Fibroblast of skin of scalp (primary cell): ENCODE measurements at places on chromosomes 1 and 21.

- peak; percentile 81 for DNase-seq
Measured at GRCh38 chr1:215845234-215845891, 278.3 kb downstream of the KCTD3 start.

- DNase-seq, result peak; percentile 69
Measured at GRCh38 chr1:39691383-39692151, at the start of gene HPCAL4. Gene HPCAL4 (minus strand): TSS chr1:39691433. CDS start chr1:39684603, 6,830 bp downstream.

GRCh38 chr1:164565357-164565756 is 6.4 kb downstream of the PBX1 start:
- DNase-seq, result no peak

DNA sequence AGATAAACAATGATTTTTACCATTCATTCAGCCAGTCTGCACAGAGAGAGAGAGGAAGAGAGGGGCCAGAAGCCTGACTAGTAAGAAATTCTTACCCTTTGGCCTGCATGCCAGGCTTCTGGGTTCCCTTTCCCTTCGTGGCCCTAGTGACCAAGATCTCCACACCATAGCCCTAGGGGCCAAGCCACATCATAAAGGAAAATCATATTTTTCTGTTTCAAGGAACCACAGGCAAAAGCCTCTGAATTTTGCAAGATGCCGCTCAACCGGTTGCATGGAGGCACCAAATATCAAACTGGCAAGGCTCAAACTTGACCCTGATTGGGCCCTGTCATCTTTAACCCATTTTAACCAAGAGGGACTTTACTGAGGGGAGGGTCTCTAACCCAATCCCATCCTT is 103.1 kb upstream of the SOX13 start:
- DNase-seq, result no peak

- peak; percentile 46 for DNase-seq
Measured at GRCh38 chr1:35929730-35930592, 944 bp upstream of the AGO3 start.

DNA sequence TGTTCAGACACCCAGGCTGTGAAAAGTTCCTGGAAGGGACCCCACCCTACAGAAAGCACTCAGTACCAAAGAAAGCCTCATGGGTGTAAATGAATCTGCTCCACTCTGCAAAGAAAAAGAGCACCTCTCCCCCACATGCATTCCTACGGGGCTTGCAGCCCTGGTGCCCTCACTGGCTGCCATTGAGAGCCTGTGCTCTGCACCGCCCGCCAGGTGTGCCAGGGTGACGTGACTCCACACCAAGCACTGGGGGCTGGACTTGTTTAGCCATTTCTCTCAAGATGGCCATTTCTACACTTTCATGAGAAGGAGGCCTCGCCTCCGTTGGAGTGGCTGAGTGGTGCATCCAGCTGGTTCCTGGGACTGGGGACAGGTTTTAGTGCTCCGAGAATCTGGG is 380.5 kb upstream of the VAMP3 start:
- DNase-seq, result no peak

GRCh38 chr1:234437423-234438171 is 41.4 kb downstream of the TARBP1 start:
- peak; percentile 1 for DNase-seq

- DNase-seq, result no peak
Measured at GRCh38 chr1:5798151-5798730, 194.0 kb downstream of the NPHP4 start.

DNA sequence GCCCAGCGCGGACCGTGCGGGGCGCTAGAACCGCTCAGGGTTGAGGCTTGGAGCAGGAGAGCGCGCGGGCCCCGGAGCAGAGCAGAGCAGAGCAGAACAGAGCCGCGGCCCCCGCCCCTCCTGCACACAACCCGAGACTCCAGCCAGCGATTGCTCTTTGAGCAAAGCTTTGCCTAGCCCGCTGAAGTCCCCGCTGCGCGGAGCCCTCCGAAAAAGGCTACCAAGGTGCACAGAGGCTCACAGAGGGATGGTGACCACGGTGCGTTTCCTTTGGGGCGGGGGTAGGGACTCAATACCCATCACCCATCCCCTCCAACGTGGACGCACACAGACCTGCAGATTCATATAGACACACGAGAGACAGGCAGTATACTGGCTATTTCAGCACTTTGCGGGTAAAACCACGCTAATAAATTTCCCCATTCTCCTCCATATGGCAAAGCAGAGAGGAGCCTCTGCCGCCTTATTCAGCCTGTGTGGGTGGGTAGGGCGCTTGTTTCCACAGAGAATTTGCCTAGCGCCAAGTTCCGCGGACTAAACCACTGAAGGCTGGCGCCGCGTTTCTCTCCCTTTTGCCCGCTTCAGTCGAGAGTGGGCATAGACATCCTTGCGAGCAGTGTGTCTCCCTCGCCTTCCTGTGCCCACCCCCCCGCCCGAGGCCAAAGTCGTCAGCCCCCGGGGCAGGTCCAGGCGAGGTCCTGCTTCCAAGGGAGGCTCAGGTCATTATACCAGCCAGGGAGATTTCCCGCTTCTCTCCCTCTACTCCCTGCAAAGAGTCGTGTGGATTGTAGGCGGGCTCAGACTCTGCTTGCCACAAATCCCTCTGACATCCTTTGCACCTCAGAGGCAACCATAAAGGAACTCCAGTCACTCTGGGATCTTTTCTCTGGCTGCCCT is 8.5 kb downstream of the HLX start:
- DNase-seq, result no peak

GRCh38 chr1:93988634-93989350 is 79.6 kb upstream of the GCLM start:
- peak; percentile 62 for DNase-seq

- no peak for DNase-seq
Measured at GRCh38 chr1:220454155-220454777, 73.7 kb upstream of the MARK1 start.

GRCh38 chr1:186974774-186975181 is 146.0 kb downstream of the PLA2G4A start:
- DNase-seq, result peak; percentile 96

- no peak for DNase-seq
Measured at GRCh38 chr21:42621819-42622177, 31.6 kb upstream of the PDE9A start.

GRCh38 chr21:40931197-40931596 is 84.2 kb upstream of the DSCAM start:
- no peak for DNase-seq

- DNase-seq, result peak; percentile 66
Measured at GRCh38 chr1:104921525-104921924, 1171.8 kb downstream of the AMY1C start.

DNA sequence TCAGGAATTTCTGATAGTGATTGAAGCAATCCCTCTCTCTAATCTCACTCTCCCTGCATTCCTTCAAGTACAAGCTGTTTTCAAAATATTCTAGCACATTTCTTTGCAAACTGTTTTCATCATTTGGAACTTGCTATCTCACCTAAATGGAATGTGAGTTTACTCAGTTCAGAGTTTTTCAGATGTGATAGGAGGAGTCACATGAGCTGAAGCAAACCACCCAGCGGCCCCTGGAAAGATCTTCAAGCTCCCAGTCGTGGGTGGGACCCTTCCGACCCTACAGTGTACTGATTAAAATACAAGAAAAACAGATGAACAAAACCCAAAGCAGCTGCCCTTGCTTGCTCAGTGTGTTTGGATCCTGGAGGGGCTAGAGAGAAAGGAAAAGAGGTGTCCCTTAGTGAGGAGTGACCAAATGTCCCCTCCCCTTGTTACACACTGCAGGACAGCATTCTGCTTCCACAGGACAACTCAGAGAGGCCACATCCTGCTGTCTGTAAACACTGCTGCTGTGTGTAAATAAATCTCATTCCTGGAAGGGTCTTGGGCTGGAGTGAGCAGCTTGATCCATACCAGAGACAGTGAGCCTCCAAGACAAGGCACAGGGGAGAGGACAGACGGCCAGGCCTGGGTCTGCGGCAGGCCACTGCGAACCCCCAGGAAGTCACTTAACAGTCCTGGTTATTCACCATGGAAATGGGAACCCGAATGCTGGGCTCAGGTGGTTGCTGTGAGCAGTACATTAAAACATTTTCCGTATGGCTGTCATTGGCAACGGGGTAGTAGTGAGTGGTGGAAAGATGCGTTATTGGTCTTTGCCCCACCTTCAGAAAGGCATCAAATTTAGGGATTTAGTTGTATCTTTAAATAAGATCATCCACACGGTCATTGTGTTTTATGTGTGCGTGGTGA is 229.2 kb downstream of the RHOU start:
- peak; percentile 88 for DNase-seq

DNA sequence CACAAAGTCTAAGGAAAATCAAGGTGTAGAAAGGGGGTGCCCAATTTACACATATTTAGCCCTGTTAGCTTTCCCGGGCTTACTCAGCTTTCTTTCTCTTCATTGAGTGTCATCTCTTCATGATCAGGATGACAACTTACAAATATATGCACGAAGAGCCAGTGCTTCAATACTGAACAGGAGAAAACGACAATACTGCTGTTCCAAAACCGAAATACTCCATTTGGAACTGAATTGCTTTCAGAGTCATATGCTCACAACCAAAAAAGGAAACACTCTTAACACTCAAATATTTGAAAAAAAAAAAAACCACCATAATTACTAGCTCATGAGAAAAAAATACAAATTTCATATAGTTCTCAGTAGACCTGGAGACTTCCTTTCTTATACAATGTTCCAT is 272.1 kb upstream of the DUSP10 start:
- DNase-seq, result no peak

- peak; percentile 79 for DNase-seq
Measured at GRCh38 chr1:91604632-91605031, 104.0 kb downstream of the CDC7 start.

DNA sequence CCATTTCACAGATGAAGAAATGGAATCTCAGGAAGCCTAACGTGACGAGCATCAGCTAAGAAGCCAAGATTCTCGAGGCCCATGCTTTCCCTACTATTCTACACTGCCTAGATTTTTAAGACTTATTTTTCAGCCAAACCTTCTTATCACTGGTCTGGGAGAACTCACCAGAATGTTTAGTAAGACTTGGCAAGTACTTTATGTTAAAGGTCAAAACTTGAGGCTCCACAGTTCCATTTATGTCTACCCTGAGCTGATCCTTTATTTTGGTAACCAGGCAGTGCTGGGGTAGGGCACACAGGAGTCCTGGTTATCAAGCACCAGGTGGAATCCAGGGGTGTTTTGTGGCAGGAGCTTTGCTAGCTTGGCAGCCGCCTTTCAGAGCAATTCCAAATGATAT is 16.8 kb downstream of the PLXNA2 start:
- no peak for DNase-seq

DNA sequence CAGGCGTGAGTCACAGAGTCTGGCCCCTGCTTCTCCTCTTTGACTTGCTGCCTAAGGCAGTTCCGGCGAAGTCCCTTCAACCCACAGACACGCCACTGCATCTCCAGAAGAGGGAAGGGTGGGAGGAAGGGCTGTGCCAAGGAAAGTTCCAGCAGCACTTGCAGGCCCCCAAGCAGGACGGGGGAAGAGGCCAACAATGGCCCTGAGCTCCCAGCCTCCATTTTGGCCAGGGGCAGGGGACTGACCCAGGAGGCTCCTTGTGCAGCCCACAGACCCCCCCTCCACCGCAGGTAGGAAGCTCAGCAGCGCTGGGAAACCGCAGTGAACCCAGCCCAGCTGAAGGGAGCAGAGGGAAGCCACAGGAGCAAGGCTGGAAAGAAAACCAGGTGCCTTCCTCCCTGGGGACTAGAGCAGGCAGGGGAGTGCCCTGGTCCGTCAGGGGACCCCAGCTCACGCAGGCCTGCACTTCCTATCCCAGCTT is 35.4 kb downstream of the ACOT7 start:
- DNase-seq, result no peak

GRCh38 chr1:5385096-5385799 is 607.0 kb downstream of the NPHP4 start:
- no peak for DNase-seq

DNA sequence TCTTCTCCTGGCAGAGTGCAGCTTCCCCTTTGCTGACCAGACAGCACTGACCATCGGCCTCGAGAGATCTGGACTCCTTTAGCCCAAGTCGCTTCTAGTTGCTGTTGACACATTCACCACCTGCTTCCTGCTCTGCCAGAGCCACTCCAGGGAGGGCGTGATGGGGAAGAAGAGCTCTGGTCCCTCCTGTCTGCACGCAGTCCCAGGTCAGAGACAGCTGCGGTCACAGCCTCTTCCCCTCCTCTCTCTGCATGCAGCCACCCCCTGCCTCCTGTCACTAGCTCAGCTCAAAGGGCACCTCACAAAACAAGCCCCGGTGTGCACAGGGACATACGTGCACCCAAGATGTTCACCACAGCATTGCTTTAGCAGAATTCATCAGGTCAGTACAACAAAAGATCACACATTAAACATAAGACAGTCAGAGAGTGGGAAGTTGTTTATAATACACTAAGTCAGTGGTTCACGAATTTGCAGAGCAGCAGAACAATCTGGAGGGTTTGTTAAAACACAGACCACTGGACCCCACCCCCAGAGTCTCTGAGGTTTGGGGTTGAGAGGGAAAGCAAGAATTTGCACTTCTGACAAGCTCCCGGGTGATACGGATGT is 132.9 kb downstream of the SYF2 start:
- DNase-seq, result no peak

DNA sequence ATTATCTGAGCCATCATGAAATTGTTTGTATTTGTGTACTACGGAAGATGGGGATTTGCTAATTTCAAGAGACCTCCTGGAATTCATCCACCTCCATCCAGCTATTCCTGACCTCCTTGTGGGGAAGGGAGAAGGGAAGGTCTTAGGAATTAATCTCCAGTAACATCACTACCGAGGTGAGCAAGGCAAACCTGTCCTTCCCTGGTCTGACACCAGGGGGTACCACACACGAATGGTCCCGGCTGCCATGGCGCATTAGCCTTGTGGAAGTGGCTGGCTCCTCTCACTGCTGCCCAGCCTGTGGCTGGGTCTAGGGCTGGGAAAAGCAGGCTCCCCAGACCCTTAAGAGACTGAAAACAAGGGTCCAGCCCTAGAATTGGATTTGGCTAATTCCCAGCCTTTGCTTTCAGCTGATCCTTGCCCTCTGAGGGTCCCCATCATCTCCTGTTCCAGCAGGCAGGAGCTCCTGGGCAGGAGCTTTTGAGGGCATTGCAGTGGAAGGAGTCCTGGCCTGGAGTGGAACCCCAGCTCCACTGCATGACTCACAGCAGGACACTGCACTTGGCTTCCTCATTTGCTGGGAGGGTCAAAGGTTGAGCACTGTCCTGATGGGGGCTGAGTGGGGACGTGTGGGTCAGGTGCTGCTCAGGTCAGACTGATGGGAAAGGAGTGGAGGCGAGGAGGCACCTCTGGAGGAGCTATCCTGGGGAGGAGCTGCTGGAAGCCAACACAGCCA is 34.8 kb downstream of the RIMS3 start:
- DNase-seq, result peak; percentile 13

DNA sequence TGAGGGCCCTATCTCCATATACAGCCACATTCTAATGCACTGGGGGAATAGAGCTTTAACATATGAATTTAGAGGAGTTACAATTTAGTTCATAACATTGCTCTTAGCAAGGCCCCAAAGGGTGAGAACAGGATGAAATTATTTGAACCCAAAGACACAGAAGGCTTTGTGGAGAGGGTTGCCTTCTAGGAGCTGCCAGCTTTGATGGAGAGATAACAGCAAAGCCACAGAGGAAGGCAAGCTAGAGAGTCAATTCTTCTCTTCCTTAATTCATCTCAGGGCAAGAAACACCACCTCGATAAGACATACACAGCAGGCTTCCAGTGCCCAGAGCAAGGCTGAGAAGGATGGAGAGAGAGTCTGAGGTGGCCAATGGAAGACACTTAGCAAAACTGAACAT is 94.8 kb upstream of the TMPRSS15 start:
- no peak for DNase-seq
